HTR-8/SVneo (cell line): ENCODE measurements at places on chromosomes 12 and 14.

DNA sequence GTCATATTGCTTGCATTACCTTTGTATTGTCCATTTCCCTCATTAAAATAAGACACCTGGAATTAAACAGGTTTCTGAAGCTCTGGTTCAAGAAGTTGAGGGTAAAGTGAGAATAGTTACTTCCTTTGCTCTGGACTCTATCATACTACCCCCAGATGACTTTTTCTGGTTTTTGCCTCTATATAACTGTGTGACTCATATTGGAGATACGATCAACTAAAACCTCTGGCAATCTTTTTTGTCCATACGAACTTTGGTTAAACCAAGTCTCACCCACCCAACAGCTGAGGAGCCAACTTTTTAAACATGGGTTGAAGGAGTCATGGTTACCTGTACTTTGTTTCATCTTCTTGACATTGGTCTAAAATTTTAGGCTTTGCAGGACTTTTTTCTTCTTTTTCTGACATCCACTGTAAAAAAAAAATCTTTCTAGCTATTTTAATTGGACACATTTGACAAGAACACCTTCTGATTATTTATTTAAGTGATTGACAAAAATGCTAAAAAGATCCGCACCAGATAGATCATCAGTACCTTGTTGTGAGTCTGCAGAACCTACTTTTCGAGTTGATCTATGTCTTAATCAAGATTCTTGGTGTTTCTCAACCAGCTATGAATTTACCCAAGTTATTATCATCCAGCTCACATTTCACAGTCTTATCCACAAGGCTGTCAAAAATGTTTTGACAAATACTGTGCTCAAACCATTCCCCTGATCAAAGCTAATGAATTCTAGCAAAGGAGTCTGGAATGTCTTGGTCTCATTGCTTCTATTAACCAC lies 166.0 kb downstream of the IPO8 start:
- DNase-seq: no peak

- DNase-seq: no peak
Measured at GRCh38 chr12:81468206-81468605, 290.9 kb downstream of the PPFIA2 start.

GRCh38 chr12:1692895-1693610 lies 2.2 kb downstream of the ADIPOR2 start:
- no peak for DNase-seq

DNA sequence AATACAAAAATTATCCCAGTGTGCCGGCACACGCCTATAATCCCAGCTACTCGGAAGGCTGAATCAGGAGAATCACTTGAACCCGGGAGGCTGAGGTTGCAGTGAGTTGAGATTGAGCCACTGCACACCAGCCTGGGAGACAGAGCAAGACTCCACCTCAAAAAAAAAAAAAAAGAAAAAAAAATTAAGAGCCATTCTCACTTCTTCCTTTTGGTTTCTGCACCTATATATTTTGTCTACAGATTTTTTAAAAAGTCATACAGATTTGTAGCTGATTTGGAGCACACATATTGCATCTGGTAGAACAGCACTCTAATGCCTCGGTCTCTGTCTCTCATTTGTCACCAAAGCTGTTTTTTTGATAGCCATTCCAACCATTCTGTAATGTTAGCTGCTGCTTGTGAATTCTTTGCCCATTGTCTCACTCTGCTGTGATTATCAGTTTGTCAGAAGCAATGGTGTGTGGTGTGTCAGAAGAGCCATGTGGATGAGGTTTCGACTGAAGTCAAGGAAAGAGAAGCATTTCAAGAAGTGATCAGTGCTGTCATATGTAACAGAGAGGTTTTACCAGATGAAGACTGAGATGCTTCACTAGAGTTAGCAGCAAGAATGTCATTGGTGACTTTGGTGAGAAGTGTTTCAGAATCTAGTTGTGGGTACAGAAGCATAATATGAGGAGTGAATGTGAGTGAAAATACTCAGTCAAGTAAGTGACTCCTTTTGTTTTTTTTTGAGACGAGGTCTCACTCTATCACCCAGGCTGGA lies 8.7 kb upstream of the KTN1 start:
- DNase-seq: no peak

GRCh38 chr12:14833952-14834351 lies 9.4 kb downstream of the ART4 start:
- DNase-seq: no peak

GRCh38 chr14:74502236-74503019 lies 8.9 kb downstream of the ISCA2 start:
- DNase-seq: peak; percentile 73

DNA sequence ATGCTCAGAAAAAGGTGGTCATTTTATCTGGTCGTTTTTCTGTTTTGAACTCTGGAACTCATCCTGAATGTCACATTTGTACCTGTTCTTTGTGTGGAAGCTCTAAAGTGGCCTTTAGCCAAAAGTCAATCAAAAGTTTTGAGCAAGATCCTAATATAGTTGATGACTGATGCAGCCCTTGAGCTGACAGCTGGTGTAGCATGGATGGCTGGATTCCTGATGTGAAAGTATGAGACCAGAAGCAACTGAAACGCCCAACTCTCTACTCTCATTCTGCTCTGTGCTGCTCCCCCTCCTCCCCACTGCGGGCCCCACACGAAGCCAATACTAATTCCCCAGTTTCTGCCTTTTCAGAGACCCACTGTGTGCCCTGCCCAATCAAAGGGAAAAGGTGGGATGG lies 10.3 kb upstream of the MYH7 start:
- no peak for DNase-seq

DNA sequence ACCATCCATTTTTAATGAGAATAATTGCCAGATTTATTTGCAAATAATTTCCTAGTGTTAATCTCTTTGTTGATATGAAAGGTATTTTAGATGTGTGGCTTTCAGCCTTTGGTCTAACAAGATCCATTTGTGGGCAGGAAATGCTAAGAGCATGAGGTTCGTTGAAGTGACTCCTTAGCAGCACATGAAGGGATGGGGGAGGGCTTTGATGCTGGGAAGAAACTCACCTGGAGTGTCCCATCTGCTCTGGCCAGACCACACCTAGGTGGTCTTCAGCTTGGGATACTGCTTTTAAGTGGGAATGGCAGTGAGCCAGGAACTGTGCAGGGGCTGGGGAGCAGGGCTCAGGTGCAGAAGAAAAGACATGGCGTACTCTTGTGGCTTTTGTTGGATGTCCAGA lies 13.6 kb downstream of the SFSWAP start:
- DNase-seq: no peak

GRCh38 chr12:89538897-89539296 lies 13.1 kb upstream of the POC1B start:
- DNase-seq: no peak

DNA sequence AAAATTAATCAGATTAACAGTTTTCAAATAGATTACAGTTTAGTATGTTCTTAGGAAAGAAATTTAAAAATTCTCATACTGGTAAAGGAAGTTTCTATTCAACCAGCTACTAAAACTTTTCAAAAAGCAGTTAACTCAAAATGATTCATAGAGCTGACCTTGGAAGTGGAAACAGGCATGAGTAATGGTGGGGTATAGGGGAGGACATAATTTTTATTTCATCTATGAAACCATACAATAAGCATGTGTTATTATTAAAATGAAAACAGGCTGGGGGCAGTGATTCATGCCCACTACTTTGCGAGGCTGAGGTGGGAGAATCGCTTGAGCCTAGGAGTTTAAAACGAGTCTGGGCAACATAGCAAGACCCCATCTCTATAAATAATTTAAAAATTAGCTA lies 73.0 kb downstream of the DNAI7 start:
- DNase-seq: no peak
